GM06990 (cell line): ENCODE measurements at places on chromosomes 5 and 9.

DNA sequence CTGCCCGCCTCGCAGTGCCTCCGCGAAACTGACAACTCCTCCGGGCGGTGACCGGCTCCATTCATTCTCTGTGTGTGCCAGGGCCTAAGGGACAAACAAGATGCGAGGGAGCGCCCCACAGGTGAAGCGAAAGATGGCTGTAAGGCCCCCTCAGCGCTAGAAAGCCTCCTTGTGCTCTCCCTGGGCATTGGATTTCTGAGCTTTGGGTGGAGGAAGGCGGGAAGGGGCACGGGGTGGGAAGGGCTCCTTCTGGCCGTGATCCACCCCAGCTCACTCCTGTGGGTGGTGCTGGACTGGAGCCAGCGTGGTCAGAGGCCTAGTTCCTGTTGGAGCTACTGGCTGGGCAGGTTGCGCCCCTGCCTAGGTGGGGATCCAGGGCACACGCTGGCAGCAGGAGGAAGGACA, 943 bp downstream of the GALNT12 start:
- no peak for DNase-seq

GRCh38 chr9:31251386-31251785, 1133.1 kb upstream of the ACO1 start:
- no peak for DNase-seq

DNA sequence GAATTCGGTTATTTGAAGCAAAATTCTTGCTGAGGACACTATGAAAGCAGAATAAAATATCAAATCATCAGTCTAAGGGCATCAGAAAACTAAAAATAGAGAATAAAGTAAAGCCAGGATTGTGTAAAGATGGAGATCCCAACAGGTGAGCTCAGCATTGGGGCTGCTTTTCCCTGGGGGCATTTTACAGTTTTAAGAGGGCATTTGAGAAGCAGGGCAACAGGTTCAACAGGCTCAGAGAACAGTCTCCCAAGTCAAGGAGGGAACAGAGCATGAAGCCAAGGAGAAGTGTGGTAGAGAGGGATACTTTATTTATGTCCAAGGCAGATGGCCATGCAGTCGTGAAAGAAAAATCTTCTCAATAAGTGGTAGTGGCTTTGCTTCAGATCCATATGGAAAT, 145.4 kb downstream of the SYK start:
- no peak for DNase-seq

DNA sequence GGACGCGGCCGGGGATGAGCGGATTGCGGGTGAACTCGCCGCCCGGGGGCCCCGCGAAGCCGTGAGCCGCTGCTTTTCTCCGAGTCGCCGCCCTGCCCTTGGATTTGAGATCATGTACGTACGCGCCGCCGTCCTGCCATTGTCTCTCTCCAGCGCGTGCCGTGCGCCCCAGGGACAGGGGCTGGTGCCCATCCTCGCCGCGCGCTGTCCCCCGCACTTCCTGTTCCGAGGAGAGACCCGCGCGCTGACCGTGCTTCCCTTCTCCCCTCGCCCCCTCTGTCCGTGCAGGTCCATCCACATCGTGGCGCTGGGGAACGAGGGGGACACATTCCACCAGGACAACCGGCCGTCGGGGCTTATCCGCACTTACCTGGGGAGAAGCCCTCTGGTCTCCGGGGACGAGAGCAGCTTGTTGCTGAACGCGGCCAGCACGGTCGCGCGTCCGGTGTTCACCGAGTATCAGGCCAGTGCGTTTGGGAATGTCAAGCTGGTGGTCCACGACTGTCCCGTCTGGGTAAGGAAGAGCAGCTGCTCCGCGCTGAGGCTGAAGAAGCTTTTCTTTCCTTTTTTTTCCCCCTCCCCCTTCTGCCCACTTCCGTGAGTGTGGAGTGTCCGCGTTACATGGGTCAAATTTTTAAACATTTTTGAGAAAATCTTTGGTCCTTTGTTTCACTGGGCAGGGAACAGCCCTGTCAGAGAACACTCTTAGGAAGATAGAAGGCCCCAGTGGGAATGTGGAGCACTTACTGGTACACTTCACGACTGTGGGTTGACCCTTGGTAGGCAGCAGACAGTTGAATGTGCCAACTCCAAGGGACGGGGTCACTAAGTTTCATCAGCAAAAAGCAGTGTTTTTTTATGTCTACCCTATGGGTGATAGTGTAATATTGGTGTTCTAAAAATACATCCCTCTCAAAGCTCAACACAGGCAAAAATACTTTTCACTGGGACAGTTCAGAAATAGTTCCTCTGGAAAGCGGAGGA, 727 bp downstream of the RHOBTB3 start:
- peak; percentile 69 for DNase-seq

- DNase-seq = peak; percentile 2
Measured at GRCh38 chr5:130836729-130837649, 328.1 kb downstream of the HINT1 start.

DNA sequence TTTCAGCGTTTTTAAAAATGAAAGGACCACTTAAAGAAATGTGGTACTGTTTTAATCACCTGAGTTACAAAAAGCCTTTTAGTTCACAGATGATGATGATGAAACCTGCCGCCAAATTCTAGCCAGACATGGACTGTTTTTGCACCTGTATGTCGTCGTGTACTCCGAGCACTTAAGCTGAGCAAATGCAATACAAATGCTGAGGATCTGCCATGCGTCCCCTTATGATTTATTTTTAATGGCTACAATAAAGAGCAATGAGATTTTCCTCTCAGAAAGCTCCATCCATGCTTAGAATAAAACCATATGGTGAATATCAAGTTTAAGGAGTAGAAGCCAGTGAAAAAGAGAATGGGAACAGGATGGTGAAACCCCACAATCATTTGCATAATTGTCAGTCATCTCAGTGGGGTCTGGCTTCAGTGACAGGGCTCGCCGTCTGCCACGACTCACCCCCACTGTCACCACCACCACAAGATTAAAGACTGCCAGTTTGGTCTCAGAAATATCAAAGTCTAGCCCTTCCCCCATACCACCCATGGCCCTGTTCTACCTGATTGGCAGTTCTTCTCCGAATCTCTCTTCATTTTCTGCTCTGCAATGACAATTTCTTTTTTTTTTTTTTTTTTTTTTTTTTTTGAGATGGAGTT, 159.9 kb downstream of the GOLPH3 start:
- DNase-seq = no peak

GRCh38 chr5:115946655-115947054, 15.6 kb upstream of the LVRN start:
- DNase-seq = no peak

DNA sequence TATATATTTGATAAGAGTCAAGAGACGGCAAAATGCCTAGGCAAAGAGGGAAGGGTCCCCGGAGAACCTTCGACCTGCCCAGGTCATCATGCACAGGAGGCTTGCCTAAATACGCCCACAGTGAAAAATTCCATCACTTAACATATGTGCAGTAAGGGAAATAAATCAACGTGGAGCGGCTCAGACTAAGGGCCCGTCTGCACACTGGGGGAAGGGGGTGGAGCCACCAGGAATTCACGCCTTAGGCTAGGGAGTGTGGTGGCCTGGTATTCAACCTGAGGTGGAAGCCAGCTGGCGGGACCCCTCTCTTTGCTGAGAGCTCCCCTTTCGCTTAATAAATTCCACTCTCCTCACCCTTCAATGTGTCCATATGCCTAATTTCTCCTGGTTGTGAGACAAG, 8.3 kb downstream of the PTBP3 start:
- no peak for DNase-seq

- DNase-seq = no peak
Measured at GRCh38 chr9:4465910-4466309, 24.4 kb upstream of the SLC1A1 start.

DNA sequence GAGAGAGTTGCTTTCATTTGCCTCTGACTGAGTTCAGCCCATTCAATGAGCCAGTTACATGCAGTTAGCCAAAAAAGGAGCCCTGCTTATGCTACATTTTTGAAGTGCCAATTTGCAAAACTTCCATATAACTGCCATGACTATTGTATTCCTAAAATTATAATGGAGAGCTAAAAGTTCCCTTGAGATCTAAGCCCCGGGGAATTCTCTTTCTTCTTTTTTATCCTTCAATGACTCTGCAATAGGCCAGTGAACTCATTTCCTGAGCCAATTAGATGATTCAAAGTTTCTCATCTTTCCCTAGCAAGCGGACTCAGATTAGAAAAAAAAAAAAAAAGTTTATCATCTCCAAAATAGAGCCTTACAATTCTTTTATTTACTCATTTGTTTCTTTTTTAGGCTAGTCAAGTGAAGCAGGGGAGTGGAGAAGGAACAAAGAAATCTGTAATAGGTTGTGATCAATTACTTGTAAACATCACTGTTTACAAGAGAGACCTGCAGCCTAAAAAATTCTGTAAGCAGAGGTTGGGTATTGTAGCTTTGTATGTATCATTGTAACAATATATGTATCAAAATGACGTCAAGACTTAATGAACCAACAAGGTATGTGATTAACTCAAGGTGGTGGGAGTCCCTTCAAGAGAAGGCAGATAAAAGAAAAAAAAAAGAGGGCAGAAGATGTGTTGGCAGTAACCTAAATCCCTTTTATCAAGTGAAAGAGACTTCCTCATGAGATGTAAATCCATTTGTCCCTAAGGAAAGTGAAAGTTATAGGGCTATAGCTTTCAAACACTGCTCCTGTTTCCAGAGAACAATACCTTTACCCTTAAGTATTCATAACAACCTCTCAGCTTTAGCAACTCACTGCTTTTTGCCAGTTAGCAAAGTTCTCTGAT, 48.7 kb upstream of the HOMER1 start:
- no peak for DNase-seq

DNA sequence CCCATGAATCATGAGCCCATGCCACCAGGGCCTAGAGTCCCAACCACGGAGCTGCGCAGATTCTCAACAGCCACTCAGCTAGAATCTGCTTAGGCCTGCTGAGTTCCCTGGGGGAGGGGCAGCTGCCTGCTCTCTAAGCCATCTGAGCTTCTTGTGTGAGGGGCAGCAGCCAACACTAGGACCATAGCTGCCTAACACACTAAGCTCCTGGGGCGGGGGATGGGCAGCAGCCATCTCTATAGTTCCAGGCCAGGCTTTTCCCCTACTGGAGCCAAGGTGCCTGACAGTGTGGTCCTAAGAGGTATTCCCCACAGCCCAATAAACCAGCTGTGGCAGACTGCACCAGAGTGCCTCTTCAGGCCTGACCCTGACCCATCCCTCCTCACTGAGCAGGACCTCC, 255.9 kb upstream of the ACO1 start:
- DNase-seq = no peak

- no peak for DNase-seq
Measured at GRCh38 chr9:112884101-112884500, 6.6 kb downstream of the SLC46A2 start.

DNA sequence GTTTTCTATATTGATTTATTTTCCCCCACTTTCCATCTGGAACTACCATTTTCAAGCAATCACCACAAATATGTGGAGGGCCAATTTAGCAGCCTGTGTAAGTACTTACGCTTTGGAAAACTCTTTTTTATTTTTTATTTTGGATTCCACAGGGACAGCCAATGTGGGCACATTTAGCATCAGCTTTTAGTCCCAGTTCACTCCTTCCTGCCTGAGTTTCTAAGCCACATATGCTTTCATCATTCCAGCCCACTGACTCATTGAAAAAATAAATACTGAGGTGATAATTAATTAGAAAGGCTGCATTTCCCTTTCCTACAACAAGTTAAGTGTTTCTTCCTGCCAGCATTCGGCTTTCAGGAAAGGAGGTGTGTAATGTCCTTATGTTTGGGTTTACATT, 76.8 kb downstream of the TMEM167A start:
- no peak for DNase-seq
